ENCODE measurements at places on chromosomes 1 and 21. TPM values are rescaled to one million over a fixed set of nuclear protein-coding genes. Genes with fewer than 3 reads are reported as not detected.

- DNase-seq = no peak
Measured at GRCh38 chr21:17191346-17191993, 321.4 kb upstream of the CXADR start.

GRCh38 chr1:197595304-197595904 is 179.9 kb downstream of the DENND1B start:
- DNase-seq = no peak

DNA sequence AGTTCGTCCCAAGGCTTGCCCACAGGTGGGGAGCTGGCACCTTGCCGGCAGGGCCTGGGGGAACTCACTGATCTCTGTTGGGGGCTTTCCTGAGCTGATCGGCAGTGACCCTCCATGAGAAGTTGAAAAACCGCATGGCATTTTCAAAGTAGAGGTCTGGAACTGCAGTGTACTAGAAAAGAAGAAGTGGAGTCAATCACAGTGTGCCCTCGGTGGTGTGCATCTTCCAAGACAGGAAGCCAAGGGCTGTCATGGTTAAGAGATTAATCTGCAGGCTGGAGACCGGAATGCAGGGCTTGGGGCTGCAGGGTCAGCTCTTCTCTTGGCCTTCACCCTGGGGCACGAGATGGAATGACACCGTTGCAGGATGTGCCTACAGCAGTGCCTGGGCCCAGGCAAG is 56.8 kb downstream of the ECE1 start:
- no peak for DNase-seq

The CFHR3 gene
- polyA plus RNA-seq = 1.7 TPM

Measured in hindlimb muscle (tissue), 1 donor.